ENCODE measurements at places on chromosomes 2 and 18.

DNA sequence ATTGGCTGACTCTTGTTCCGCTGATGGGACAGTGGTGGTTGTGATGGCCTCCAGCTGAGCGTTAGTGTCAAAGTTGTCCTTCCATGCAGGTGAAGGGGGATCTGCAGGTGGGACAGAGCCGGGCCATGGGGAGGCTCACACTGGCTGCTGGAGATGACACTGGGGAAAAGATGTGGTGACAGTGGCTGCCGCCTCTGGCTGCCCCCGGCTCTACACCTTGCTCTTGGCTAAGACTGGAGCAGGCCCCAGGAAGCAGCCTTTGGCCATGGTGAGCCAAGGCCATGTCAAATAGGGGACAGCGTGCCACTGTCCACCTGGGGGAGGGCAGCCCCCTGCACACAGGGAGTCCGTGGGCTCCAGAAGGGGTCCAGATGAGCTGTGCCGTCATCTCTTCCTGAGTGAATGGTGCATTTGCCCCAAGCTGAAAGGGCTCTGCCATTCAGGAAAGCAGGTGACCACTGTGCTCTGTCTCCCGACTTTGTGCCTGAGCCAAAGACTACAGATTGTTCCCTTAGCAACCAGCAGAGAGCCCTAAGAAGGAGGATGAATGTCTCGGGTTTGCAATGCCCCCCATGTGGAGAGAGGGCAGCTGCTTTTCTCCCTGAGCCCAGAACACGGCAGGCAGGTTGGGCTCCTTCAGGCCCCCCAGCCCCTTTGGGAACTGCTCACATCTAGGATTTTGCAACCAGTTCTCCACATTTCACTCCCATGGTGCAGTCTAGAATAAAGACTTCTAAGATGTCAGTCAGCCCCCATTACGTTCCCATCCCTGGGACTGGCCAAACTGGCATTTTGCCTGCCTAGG, 79.1 kb upstream of the BCL2L11 start:
- DNase-seq = no peak

- DNase-seq = no peak
Observed at GRCh38 chr18:73503326-73503725, 635.5 kb upstream of the NETO1 start.

DNA sequence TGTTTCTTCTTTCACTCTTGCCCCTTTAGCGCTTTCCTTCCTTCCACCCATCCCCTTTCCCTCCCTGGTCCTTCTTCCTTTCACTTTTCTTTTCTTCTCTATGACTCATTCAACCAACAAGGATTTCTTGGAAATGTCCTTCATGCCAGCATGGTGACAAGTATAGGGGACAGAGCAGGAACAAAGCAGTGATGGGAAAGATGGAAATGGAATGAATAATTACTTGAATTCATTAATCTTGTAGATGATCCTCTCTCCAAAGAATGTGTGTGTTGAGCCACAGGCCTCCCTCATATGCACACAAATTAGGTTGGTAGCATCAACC, 1.5 kb downstream of the VAMP5 start:
- DNase-seq = no peak

GRCh38 chr2:143480086-143480485, 350.9 kb downstream of the ARHGAP15 start:
- DNase-seq = no peak

- DNase-seq = no peak
Observed at GRCh38 chr2:181662287-181662686, 5.4 kb upstream of the CERKL start.

GRCh38 chr18:50199921-50200320, 5.0 kb upstream of the MYO5B start:
- DNase-seq = no peak

DNA sequence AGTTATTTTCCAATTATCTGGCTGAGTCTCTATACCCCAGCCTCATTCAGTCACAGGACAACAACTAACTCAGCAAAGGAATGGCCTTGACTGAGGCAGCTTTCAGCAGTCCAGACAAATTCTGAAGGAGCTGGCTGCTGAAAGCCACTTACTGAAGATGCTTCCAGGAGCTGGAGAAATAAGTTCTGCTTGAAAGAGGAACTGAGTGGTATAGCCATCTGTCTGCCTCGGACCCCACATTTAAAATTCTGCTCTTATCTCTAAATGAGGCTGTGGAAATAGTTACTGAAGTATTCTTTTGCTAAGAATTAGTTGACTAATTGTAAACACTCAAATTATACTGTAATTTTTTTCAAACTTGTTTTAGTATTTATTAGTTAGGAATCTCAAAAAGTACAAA, 9.1 kb upstream of the GPD2 start:
- DNase-seq = no peak

DNA sequence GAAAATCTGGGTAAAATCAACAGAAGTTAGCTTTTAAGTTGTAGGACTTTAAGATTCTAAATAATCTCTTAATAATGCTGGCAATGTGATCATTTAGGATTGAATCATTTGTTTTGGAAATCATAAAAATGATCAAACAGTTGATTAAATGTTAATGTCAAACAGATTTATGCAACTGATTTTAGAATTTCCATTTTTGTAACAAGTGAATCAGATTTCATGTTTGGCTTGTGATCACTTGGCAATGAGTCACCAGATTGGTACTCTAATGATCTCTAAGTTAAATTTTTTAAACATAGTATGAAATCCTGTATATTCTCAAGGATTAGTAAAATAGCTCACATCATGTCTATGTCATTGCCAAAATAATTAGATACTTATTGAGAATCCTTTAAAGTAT, 50.1 kb upstream of the UNC80 start:
- DNase-seq = no peak

DNA sequence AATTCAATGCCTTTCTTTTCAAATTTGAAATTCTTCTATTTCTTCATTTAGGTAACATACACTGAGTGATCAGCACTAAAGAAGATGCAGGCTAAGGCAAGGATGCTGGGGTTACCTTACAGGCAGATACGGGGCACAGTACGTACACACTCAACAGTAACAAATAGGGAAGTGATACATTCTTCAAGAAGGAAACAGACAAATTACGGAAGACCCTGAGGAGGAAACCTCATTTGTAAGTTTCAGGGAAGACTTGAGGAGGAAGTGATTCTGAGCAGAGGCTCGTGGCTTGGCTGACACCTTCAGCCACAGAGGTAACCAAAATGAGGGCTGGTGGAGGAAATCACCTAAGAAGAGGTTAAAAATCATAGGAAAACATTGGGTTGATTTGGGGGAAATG, 1108.3 kb upstream of the KLHL29 start:
- DNase-seq = no peak

- DNase-seq = no peak
Observed at GRCh38 chr2:241771286-241772062, 5.1 kb upstream of the GAL3ST2 start.

DNA sequence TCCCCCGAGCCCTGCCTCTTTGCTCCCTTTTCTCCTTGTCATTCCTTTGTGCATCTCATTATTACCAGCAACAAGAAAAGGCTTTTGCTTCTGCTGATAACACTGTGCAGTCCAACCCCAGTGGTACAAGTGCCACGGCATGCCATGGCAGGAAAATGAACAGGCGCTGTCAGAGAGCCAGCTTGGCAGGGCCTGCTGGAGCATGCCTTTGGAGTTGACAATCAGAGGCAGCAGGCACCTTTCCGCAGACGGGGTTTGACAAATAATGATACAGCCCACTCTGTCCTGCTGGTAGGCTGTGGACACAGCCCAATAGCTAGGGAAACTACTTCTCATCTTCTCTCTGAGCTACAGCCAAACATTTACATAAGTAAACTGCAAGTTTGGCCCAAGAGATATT, 243.9 kb upstream of the LRRTM1 start:
- DNase-seq = no peak

DNA sequence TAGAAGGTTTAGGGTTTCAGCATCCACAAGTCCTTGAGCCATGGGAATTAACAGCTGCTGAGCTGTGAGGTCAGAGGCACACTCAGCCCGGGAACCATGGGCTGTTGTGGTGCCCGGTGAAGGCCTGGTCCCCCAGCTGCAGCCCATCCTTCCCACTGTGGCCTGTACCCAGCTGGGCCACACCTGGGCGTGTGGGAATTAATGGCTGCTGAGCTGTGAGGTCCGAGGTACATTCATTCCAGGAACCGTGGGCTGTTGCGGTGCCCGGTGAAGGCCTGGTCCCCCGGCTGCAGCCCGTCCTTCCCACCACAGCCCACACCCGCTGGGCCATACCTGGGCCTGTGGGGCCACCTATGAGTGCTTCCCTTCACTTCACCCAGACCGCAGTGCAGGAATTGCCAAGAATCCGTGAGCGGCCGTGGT, 25.2 kb downstream of the TMEM18 start:
- DNase-seq = no peak

All from NT2/D1 (cell line).